ENCODE measurements at places on chromosomes 16 and 17.

- peak; percentile 51 for DNase-seq
These were observed 23.4 kb upstream of the SREBF1 start for GRCh38 chr17:17859909-17860765.

- DNase-seq = no peak
These were observed at the start of gene RHBDF1 for GRCh38 chr16:72561-73548. Gene RHBDF1, minus strand, starts transcription at chr16:72631. Its CDS starts 7,616 bp downstream, at chr16:65015.

GRCh38 chr16:18792836-18793433 is 2.8 kb upstream of the RPS15A start:
- no peak for DNase-seq

- DNase-seq = no peak
These were observed 3.3 kb downstream of the COL1A1 start for GRCh38 chr17:50198026-50198669.

- DNase-seq = no peak
These were observed 3.1 kb downstream of the NATD1 start for GRCh38 chr17:21249920-21250703.

DNA sequence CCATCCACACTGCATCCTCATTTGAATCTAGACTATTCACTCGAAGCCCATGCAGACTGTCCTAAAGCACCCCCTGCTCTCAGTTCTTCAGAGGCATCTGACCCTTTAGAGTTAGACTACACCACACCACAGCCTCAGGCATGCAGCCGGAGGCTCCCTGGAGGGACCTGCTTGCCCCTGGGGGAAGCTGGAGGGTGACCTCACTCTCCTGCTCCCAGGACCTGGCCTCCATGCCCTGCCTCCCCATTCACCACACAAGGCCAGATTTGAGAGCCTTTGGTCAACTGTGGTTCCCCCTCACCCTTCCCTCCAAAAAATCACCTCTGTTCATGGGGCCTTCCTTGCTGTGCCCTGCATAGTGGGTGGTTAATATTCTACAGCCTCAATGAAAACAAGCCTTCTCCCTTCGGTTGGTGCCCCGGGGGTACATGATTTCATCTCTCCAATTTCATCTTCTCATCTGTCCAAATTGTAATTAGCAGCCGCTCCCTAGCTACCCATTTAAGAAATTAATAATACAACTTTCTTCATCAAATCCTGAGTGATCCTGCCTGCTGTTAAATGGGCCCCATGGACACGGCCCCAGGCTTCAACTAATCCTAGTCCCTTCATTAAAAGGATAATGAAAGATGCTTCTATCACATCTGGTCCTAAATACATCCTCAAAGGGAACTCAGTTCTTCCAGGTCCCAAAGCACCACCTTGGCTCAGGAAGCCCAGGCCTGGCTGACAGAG is 24.4 kb downstream of the ABCC12 start:
- DNase-seq = no peak

DNA sequence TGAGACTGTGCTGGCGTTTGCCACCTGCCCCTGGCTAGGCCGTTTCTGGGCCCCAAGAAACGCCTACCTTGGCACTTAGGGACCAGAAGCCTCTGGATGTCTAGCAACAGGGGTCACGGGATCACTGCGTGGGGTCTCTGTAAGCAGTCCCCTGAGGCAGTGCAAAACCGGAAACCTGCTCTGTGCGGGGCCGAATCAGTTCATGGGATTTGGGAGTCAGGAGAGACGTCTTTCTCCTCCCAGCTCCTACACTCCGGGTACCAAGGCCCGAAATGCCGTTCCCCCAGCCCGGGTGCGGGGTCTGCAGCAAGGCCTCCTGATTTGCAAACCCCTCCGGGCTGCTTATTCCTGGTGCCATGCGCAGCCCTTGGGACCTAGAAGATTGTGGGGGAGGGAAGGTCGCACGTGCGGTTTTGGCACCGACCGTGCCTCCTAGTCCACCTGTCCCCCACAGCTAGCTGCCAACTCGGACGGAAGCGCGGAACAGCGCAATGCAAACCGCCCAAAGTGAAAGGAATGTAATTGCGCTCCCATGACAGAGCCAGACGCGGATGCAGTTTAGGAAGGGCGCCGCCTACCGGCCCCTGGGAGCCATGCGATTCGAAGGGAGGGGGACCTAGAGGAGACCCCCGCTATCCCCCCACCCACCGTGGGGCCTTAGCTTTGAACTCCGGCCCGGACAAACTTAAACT is 6.5 kb downstream of the IRX5 start:
- DNase-seq = no peak

DNA sequence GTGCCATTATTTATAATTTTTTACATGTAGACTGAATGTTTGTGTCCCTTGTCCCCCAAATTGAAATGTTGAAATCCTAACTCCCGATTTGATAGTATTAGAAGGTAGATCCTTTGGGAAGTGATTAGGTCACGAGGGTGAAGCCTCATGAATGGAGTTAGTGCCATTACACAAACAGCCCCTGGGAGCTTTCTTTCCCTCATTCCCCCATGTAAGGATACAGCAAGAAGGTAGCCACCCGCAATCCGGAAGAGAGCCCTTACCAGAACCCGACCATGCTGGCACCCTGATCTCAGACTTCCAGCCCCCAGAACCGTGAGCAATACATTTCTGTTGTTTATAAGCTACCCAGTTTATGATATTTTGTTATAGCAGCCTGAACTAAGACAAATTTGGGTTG is 143.2 kb downstream of the NPIPB5 start:
- DNase-seq = no peak

Data from NCI-H2081 (cell line).